Hepatocyte (in vitro differentiated cells): ENCODE measurements at places on chromosomes 4 and X. TPM values are rescaled to one million over a fixed set of nuclear protein-coding genes. Genes with fewer than 3 reads are reported as not detected.

The SSX3 gene
- polyA plus RNA-seq: not detected in 2 replicates

DNA sequence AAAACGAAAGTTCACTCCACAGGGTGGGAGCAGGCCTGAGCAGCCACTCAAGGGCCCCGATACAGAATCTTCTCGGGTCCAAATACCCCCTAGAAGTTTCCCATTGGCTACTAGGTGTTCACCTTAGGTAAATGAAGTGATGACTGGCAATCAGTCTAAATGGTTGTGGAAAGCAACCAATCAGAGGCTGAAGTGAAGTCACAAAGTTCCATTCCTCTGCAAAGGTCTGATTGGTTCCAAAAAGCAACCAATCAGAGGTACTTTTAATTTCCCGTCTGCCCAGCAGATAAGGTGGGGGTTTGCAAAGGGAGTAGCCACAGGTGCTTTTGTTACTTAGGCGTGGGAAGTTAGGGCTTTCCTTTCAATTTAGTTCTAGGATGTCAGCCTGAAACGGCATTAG lies 58.2 kb upstream of the NKAP start:
- no peak overlapping the region for H3K4me3 ChIP-seq
- H3K27me3 ChIP-seq: peaks cover 57% of the 10 kb centered on the region
- no peak for DNase-seq
- no peak overlapping the region for H3K27ac ChIP-seq
- no peaks in the 10 kb centered on the region for H3K36me3 ChIP-seq
- H3K4me1 ChIP-seq: no peaks in the 10 kb centered on the region

DNA sequence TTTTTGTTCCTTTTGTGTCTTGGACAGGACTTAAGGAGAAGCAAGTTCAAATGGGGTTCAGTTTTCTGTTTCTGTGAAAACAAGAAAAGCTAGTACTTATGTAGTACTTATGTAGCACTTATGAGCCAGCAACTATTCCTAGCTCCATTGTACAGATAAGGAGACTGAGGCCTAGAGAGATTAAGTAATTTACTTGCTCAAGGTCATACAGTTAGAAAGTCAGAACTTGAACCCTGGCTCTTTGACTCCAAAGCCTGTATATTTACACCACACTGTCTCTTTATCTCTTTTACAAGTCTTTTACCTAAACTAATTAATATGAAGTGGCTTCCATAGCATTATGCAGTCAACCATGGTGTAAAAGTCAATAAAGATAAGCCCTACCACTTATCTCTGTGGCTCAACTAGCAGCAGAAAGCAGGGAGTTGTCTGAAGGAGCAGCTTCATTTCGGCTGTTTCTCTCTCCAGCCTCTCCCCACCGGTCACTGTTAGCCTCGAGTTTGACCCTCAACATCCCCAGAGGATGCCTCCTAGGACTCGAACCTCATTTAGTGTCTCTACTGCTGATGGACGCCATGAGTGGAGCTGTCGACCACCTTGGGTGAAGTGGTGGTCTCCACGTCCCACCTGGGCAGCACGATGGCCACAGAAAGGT lies 209.9 kb downstream of the SHROOM3 start:
- H3K27ac ChIP-seq: no peak overlapping the region
- no peaks in the 10 kb centered on the region for H3K27me3 ChIP-seq
- no peaks in the 10 kb centered on the region for H3K4me1 ChIP-seq

DNA sequence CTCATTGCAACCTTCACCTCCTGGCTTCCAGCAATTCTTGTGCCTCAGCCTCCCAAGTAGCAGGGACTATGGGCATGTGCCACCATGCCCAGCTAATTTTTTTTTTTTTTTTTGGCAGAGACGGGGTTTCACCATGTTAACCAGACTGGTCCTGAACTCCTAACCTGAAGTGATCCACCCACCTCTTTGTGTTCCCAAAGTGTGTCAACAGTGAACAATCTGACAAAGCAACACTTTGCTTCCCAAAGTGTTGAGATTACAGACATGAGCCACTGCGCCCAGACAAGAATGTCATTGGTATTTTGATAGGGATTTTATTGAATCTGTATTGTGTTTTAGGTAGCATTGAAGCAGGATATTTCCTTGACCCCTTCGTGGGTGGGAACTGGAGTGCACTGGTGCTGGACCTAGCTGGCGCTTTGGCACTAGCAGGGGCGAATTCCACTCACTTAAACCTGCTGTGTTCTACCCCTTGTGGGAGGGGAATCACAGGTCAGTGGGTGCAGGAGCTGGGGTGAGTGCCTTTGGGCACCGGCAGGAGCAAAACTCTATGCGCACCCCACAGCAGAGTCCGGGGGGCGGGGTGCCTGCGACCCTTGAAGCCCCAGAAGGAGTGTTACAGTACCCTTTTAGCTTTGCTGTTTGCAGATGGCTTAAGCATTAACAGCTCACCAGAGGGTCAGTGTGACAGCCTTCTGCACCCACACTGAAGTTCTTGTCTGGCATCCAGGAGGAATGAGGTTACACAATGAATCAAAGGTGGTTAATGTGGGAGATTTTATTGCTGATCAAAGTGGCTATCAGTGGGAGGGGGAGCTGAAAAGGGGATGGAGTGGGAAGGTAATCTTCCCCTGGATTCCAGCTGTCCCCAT lies 21.9 kb downstream of the KLF8 start:
- DNase-seq: no peak
- no peak overlapping the region for H3K27ac ChIP-seq
- H3K4me3 ChIP-seq: no peak overlapping the region
- no peaks in the 10 kb centered on the region for H3K36me3 ChIP-seq
